CD4-positive, alpha-beta T cell treated with Interferon alpha-2 for 1 hour (primary cell): ENCODE measurements at places on chromosomes 12 and 14.

GRCh38 chr12:87381742-87382141 is 647.5 kb downstream of the C12orf50 start:
- no peak for DNase-seq

DNA sequence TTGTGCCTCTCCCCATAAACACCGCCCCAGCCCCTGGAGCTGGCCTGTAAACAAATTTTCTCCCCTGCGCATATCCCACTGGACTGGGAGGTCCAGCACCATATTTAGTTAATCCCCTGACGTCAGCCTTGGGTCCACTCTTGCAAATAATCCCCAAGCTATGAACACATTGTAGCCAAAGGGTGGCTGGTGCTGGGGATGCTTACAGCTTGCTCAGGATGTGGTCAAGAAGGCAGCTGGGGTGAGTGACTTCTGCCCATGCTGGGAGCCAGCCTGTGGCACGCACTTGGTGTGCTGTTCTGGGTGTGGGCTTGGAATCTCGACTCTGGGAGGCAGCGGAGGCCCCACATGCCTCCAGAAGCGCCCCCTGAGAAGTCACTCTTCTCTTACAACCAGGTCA is 32.1 kb downstream of the CMKLR1 start:
- no peak for DNase-seq

DNA sequence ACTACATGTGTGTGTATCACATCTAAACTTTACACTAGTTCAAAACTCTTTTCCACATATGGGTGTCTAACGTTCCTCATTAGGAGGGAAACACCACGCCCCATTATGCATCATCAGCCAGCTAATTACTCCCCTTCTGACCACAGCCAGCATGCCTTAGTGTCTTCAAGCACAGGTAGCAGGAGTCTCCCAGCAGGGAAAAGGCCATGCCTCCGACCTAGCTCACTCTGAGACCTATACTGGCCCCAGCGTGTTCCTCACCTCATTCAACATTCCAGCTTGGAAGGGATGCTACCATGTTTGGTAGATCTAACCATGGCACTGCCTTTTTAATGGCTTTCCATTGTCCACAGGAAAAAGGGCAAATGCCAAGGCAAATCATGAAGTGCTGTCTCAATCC is 66.1 kb upstream of the PRB2 start:
- DNase-seq, result no peak

DNA sequence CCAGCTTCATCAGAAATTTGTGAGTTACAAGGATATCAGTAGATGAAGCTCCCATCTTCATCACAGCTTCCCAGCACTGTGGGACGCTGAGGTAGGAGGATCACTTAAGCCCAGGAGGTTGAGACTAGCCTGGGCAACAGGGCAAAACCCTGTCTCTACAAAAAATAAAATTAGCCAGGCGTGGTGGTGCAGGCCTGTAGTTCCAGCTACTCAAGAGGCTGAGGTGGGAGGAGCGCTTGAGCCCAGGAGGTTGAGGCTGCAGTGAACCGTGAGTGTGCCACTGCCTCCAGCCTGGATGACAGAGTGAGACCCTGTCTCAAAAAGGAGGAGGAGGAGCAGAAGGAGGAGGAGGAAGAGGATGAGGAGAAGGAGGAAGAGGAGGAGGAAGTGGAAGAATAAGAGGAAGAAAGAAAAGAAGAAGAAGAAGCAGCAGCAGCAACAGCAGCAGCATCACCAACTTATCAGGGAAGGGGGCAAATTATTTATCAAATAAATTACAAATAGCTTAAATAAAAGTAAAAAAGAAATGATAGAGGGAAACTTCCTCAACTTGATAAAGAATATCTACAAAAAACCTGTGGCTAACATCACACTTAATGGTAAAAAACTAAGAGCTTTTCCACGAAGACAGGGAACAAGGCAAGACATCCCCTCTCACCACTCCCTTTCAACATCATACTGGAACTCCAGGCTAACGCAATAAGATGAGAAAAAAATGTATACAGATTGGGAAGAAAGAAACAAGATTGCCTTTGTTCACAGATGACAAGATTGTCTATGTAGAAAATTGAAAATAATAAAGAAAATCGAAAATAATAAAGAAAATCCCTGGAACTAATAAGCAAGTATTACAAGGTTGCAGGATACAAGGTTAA is 69.6 kb downstream of the NINJ2 start:
- no peak for DNase-seq

DNA sequence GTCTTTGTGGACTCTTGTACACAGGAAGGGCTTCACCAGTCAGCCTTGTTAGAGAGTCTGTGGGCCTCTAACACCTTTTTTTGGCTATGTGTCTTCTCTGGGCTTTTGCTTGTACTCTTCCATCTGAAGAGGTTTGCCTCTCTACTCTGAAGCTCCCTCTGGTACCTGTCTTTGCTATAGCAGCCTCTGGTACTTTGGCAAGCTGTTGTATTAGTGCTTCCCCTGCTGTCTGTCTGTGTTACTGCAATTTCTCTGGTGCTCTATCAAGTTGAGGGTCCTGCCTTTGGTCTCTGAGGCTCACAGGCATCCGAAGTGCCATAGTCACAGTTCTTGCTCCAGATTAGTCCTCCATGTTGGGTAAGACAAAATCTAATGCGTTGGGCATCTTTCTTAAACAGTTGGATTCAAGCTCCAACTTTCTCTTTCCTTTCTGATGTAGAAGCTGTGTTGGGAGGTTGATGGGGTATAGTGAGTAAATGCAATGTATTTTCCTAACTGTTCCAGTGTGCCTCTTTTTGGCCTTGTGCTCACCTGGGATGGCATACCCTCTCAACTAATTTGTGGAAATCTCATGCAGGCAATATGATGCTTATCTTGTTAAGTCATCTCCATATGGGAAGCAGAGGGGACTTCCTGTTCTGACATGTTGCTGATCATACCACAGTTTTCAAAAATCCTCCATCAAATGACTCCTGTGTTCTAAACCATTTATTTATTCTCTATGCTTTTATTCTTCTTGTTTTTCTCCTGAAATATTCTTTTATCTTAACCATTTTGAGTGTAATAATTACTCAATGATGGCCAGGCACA is 88.8 kb downstream of the ATF7IP start:
- peak; percentile 28 for DNase-seq

DNA sequence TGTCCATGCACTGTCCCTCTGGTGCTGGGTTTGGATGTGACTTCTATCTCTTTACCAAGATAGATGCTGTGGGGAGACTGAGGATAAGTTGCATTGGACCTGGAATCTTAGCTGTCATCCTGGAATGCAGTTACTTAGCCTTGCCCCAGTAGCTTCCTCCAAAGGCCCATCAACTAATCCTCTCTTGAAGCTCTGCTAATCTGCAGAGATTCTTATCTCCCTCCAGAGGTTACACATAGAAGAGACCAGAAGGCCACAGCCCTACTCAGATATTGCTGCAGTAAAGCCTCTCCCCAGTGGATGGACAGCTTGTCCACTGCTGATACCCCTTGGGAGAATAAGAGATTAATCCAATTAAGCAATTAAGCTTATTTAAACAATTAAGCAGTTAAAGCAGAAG is 867.2 kb downstream of the BCL11B start:
- DNase-seq, result no peak

GRCh38 chr14:54609576-54609975 is 42.6 kb downstream of the SAMD4A start:
- DNase-seq, result no peak

DNA sequence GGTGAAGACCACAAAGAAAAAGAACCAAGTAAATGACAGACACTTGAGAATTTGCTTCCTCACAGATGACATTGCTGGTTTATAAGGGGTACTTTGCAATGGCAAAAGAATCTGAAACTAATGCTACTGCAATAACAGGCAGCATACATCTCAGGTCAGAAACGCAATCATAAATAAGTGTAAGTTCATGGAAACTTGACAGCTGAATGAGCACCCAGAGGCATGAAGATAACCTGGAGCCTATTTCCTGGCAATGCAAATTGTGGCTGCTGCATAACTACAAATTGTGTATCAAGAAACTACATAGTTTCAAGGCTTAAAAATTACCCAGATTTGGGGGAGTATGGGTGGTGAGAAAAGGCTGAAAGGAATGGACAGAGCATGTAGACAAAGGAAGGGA is 8.5 kb upstream of the MYO1A start:
- no peak for DNase-seq

DNA sequence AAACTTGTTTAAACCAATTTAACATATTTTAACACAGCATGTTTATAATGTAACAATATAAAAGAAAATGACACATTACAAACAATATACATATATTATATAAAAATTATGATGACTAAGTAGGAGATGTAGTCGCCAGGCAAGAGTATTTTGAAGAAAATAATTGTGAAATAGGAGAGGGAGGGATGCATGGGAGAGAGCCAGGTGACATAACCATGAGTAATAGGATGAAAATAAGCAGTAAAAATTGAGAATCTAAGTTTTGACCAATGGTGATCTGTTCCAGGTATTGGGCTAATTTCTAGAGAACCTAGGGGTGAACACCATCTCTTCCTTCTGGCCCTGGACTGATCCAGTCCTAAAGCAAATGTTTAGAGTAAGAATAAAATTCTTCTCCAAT is 315.2 kb upstream of the G2E3 start:
- DNase-seq, result no peak

DNA sequence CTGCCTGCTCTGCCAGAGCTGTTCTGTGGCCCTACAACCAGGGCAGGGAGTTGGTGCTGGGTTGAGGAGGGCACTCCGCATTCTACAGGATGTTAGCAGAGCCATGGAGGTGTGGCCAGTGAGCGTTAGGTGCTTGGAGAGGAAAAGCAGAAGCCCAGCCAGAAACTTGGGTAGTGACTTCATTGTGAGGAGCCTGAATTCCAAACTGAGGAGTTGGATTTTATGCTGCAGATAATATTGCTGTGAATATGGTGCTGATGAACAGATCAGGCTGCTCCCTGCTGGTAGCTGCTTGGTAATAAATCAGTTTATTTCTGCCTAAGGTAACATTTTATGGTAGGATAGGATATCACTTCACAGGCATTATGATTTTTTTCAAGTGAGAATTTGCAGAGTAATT is 7.1 kb upstream of the CCDC175 start:
- no peak for DNase-seq

GRCh38 chr14:83290447-83290846 is 1756.8 kb upstream of the SEL1L start:
- DNase-seq, result no peak

DNA sequence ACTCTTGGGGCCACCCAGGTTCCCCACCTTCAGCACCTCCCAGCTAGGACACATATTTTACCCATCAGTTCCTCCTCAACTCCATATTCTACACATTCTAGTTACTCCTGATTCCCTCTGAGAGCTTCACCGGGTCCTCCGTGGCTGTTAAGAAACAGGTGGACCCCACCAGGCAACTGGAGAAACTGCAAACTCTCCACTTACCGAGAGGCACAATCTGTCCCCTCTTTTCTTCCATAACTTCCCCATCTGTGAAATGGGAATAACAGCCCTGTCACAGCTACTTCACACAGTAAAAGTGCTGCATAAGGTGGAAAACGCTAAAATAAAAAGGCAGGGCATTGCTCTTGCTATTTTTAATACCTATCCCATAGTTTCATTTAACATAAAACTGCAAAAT is 1.5 kb downstream of the SLC7A8 start:
- no peak for DNase-seq

GRCh38 chr14:105064001-105064400 is 1.2 kb downstream of the GPR132 start:
- no peak for DNase-seq

DNA sequence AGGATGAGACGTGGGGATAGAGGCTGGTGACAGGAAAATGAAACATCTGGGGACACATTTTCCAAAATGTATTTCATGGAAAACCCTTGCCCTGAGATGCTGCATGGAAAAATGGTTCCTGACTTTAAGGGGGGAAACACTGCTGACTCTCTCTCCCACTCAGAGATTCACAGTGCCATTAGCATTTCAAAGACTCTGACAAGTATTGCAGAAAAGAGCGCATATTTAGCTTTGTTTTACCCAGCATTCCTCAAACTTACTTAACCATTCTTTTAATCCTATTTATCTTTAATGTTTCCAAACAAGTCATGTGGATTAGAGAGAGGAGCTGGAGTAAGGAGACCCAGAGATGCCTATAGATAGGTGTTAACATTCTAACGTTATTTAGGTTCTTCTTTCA is 141.8 kb upstream of the DYRK2 start:
- no peak for DNase-seq

- no peak for DNase-seq
Measured at GRCh38 chr12:123732251-123732650, 20.1 kb downstream of the ATP6V0A2 start.

DNA sequence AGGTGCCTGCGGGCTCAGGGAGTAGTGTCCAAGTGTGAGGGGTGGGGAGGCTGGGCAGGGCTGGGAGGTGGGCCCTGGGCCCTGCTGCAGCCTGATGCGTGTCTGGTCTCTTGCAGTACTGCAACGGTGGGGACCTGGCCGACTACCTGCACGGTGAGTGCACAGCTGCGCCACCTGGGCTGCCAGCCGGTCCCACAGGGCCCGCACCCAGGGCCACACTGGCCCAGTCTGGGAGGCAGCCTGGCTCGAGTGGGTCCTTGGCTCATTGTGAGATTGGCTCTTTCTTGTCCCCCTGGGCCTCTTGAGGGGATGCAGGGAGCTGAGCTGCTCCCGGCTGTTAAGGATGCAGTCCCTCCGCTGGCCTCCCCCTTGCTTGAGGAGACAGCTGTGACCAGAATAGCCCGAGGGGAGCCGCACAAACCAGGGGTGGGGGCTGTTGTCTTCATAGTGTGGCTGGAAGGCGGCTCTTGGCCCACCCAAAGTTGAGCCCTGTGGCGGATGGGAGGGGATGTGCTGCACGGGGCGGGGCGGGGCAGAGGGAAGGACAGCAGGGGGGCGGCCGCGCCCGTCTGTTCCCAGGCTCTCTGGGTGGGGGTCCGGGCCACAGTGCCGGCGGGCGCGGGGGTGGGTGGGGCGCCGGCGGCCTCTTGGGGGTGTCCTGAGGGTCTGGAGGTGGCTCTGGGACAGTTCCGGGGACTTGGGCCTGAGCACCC is 13.1 kb downstream of the ULK1 start:
- no peak for DNase-seq

DNA sequence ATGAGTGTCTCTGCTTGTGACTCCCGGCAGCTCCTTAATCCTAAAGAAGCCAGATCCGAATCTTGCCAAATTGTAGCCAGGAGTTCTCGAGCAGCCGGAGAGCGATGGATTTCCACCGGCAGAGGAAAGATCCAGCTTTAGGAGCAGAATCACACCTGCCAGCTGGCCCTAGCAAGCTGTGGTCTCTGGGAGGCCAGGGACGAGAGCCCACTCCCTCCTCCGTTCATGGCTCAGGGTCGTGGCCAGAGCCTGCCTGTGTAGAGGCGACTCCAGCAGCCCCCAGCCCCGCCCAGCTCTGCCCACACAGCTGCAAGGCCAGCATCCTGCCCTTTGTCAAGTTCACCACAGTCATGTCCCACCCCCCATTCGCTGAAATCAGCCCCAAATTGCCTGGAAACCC is 121.0 kb downstream of the SCARB1 start:
- DNase-seq, result no peak

GRCh38 chr12:117408161-117408791 is 46.9 kb upstream of the NOS1 start:
- no peak for DNase-seq

- no peak for DNase-seq
Measured at GRCh38 chr14:100159865-100160533, 554 bp upstream of the DEGS2 start.
